Type B pancreatic cell (in vitro differentiated cells): ENCODE measurements at places on chromosomes 11 and 22. TPM values are rescaled to one million over a fixed set of nuclear protein-coding genes. Genes with fewer than 3 reads are reported as not detected.

Gene POTEH
- not detected in 2 replicates for total RNA-seq

Gene TMEM25
- 35.8 and 47.3 TPM in 2 replicates for total RNA-seq

Gene APOA5
- total RNA-seq: 0.95 TPM in 1 of 2 replicates, not detected in the other

Gene SMC1B
- 0.07 TPM in 1 of 2 replicates, not detected in the other for total RNA-seq

Gene SIK3
- 39.0 and 39.9 TPM in 2 replicates for total RNA-seq

Gene SPCS2
- 161 and 190 TPM in 2 replicates for total RNA-seq

Gene C11orf52
- 1.8 and 7.6 TPM in 2 replicates for total RNA-seq

Gene CAVIN3
- total RNA-seq: 4.2 and 7.9 TPM in 2 replicates

Gene MYO18B
- total RNA-seq: 0.10 and 0.62 TPM in 2 replicates

Gene LRP5
- total RNA-seq: 64.9 and 65.0 TPM in 2 replicates

DNA sequence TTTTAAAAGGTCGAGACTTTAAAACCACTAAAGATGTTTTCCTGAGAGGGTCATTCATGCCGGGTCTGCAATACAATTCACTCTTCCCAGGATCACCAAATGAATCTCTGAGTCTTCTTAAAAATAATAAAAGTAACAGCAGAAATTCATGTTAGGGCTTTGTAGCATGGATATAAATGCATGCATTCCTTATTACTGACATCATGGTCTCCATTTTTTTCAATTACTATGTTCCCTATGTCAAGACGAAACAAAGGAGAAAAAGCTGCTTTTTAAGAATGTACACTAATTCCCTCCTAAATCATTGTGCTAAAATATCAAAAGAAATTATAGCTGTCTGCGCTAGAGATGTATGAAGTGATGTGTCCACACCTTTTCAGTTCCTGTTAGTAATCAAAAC lies 789.9 kb upstream of the LRRC4C start:
- no peak for DNase-seq

DNA sequence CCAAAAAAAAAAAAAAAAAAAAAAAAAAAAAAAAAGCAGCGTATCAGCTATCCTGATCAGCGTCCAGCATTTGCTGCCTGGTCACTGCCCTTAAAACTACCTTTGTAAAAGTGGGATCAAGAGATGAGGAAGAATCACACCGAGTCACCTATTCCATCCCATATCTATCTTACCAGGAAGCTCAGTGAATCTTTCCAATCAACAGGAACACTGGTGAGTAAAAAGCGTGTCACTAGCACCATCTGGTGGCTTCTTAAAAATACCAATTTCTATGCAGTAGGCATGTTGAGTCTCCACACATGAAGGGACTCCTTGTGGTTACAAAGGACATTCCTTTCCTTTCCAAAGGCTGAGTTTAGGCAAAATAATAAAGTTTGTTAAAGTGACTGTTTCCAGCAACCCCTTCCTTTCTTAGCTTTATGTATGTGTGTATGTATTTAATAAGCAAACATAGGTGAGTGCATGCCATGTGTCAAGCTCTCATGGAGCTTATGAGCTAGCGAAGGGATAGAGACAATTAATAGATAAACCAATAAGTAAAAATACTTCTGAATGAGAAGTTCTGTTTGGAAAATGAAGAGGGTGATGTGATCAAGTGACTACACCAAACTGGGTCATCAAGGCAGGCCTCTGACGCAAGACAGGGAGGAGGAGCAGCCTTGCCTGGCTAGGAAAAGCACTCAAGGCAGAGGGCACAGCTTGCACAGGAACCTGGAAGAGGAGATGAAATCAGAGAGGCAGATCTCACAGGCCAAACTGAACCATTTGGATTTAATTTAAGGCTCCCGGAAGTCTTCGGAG lies 13.9 kb upstream of the TP53AIP1 start:
- DNase-seq: no peak

DNA sequence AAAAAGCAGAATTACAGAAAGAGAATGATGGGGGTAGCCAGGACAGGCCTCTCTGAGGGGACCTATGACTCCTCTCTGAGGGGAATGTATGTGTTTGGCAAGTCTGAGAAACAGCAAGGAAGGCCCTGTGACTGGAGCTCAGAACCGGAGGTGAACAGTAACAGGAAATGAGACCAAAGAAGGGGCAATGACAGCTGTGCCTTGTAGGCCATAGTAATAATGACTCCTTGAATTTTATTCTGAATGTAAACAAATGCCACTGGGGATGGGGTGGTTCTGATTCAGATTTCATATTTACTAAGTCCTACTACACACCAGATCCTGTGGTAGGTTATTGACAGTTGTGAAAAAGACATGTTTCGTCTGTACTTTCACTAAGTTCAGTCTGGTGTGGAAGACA lies 52.8 kb upstream of the APOA1 start:
- DNase-seq: no peak

DNA sequence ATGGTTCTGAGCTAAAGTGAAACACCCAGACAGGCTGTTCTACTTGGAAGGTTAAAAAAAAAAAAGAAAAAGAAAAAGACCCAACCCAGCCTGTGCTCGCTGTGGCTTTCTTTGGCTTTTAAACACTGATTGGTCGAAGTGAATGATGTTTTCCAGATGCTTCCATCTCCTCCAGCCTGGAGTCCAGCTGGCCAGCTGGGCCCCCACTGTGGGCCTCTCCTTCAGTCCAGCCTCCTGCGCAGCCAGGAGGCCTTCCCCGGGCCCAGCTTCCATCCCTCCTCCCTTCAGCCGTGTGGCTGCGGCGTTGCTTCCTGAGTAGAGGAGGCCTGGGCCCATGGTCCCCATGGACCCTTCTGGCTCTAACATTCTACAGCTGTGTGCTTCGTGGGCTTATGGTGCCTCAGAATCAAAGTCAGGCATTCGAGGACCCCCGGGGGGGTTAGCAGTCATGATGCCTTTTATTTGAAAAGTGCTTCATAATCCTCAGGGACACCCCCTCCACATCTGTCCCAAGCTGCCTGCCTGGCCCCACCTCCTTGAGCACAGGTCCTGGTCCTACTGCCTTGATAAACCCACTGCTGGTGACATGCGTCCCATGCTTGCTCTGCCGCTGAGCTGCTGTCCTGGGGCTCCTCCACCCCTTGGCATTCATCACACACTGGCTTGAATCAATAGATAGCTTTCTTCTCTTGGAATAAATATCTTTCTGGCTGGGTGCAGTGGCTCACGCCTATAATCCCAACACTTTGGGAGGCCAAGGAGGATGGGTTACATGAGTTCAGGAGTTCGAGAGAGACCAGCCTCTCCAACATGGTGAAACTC lies 42.2 kb upstream of the FBLN1 start:
- DNase-seq: no peak

DNA sequence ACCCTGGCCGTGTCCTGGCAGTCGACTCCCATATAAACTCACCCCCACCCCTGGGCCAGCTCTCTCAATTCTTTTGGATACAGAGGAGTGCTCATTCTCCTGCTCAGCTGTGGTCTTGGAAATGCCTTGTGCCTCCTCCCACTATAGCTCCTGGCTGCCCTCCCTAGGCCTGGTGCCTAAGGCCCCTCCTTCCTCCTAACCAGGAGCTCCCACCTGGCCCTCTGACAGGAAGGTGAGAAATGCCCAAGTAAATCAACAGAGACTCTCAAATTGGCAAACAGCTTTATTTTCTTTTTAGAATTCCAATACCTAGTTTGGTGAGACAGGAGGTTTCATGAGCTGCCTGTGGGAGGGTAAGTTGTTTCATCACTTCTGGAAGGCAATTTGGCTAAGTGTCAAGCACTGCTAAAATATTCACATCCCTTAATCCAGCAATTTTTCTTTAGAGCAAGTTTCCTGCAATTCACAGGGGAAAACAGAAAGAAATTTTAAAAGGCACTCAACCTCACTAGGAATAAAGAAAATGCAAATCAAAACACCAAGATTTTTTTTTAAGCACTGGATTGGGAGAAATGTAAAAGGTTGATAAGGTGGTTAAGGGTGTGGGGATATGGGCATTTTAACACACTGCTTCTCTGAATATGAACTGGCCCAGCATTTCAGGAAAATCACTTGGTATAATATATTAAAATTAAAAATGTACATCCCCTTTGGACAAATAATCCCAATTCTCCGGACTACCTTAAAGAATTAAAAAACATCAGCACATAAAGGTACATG lies 209.7 kb upstream of the ARHGAP20 start:
- DNase-seq: no peak

GRCh38 chr11:61927501-61927900 lies 10.1 kb upstream of the RAB3IL1 start:
- DNase-seq: no peak

- no peak for DNase-seq
Measured at GRCh38 chr11:47359586-47359985, 7.1 kb upstream of the MYBPC3 start.

DNA sequence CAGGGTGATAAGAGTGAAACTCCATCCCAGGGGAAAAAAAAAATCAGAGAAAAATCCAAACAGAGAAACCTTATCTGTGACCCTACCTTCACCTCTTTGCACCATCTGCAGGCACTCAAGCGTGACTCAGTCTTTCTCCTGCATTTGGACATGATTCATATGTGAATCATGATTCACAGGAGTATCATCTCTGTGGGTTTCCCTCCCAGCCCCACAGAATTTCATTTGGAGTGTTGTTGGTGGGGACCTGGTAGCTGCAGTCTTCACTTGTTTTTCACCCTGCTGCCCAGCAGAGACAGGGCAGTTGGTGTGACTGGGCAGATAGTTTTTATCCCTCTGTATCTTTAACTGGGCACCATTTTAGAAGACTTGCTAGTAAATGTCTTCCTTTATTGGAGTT lies 75.7 kb downstream of the DEPDC5 start:
- no peak for DNase-seq

GRCh38 chr11:69240332-69241074 lies 53.5 kb upstream of the MYEOV start:
- DNase-seq: peak; percentile 52

- DNase-seq: no peak
Measured at GRCh38 chr11:114259551-114259983, 36.6 kb upstream of the NNMT start.

- no peak for DNase-seq
Measured at GRCh38 chr22:36411589-36412258, 24.0 kb upstream of the MYH9 start.

DNA sequence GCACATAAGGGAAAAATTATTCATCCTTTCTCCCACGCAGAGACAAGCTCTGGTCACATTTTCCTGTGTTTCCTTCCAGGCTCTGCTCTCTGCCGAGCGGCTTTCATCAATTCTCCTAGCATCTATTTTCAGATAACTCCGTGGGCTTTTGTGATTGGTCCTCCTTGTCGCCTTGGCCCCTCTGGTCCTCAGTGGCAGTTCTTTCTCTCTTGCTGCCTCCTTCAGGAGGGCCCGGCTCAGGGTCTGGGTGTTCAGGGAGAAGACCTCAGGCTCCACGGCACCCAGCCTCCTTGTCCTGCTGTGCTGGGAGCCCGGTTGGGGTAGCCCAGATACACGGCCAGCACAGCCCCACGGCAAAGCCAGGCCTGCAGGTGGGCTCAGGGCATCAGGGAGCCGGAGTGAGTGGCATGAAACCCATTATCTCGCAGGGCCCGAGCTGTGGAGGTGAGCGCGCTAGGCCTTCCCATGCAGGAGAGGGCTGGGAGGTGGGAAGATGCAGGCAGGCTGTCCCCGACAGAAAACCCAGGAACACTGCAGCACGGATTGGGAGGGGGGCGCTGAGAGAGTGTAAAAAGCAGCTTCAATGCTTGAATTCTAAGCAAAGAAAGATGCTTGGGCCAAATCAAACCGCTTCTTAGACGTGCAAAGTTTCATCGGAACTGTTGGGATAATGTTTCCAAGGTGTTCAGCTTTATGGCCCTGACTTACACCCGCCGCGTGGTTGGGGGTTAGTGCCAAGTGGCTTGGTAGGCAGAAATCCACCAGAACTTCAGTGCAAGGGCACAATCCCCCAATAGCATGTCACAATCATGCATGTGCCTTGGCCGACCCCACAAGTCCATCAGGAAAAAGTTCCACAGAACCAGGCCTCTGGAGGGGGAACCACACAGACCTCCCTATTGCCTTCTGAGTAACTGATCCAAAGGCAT lies 81.9 kb upstream of the WNT7B start:
- DNase-seq: peak; percentile 57

- no peak for DNase-seq
Measured at GRCh38 chr11:416757-417621, 2.2 kb upstream of the SIGIRR start.

DNA sequence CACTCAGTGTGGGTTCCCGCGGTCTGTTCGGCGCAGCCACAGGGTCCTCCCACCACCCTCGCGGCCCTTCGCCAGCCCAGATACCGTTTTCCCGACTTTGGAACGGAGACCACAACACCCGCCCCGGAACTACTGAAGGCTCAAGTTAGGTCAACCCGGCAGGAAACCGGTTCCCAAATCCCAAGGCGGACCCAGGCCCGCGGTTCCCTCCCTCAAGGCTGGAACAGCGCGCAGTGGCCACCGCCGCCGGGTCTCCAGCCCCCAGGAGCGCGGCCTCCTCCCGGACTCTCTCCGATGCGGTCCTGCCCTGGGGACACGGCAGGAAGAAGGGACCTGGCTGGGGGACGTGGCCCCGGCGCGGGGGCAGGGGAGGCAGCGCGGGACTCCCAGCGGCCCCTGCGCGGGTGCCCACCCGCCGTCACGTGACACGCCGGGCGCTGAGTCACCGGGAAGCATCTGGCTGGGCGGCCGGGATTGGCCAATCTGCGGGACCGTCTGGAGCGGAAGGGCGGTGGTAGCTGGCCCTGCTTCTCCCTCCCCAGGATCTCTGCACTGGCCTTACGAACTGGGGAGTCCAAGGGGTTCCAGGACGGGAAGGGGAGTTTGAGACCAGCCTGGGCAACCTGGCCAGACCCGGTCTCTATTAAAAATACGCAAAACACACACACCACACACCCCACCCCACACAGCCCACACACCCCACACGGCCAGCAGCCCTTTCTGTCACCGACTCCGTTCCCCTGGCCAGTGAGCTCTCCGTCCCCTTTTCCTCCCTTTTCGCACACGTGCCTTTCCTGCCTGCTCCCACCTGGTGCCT lies 21.5 kb upstream of the MALAT1 start:
- DNase-seq: peak; percentile 95

DNA sequence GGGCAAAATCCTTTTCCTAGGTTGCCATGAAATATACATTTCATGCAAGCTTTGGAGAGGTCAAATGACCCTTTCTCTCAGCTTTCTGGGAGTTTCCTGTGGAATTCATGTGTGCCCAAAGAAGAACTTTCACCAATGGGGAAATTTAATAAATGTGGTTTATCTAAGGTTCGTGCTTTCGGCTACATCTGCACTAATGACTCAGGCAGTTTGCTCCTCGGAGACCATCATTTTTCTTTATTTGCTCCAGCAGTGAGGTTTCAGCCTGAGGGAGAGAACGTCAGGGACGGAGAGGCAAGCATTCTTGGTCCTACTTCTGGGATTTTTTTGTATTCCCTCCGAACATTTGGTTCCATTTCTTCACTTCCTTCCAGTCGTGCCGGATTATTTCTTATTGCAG lies 85.2 kb downstream of the FLI1 start:
- DNase-seq: no peak

GRCh38 chr11:65781152-65781961 lies 581 bp upstream of the AP5B1 start:
- no peak for DNase-seq

GRCh38 chr11:134267461-134267860 lies 8.7 kb upstream of the GLB1L3 start:
- DNase-seq: no peak
